Common myeloid progenitor, CD34-positive (primary cell): ENCODE measurements at places on chromosomes 2 and 18.
A peak's percentile ranks its signal among the peaks of the same experiment; 100 is the strongest.

- H3K4me3 ChIP-seq: no peak overlapping the region
- no peaks in the 10 kb centered on the region for H3K27me3 ChIP-seq
- no peak for DNase-seq
- no peak overlapping the region for H3K27ac ChIP-seq
- no peaks in the 10 kb centered on the region for H3K36me3 ChIP-seq
Observed at GRCh38 chr2:154758871-154759270, 60.4 kb downstream of the KCNJ3 start.

GRCh38 chr2:66675591-66675990 is 240.7 kb downstream of the MEIS1 start:
- no peak overlapping the region for H3K4me3 ChIP-seq
- H3K27ac ChIP-seq: no peak overlapping the region

- peak overlapping the region; percentile 97 for H3K4me3 ChIP-seq
- no peaks in the 10 kb centered on the region for H3K36me3 ChIP-seq
- peak overlapping the region; percentile 94 for H3K27ac ChIP-seq
- peaks cover 21% of the 10 kb centered on the region for H3K4me1 ChIP-seq
- H3K27me3 ChIP-seq: no peaks in the 10 kb centered on the region
Observed at GRCh38 chr2:97994476-97994875, 1.3 kb downstream of the TMEM131 start.

DNA sequence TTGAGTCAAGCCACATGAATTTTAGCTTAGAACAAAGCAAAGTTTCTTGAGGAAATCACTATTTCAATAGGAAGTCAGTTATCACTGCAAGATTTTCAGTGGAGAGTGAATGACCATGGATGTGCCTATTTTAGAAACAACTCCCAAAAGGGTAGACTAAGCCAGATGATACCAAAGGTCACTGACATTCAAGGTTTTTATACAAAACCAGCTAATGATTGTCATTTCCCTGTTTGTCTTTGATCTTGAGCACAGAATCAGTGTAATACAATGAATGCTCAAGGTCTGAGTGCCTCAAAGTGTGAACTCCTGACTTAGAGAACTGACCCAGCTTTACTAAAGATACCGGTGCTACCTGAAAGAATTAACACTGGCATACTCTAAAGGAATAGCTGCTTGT is 60.5 kb downstream of the CDH2 start:
- H3K27me3 ChIP-seq: no peaks in the 10 kb centered on the region
- no peak overlapping the region for H3K4me3 ChIP-seq
- no peak for DNase-seq
- no peaks in the 10 kb centered on the region for H3K36me3 ChIP-seq
- no peak overlapping the region for H3K27ac ChIP-seq

DNA sequence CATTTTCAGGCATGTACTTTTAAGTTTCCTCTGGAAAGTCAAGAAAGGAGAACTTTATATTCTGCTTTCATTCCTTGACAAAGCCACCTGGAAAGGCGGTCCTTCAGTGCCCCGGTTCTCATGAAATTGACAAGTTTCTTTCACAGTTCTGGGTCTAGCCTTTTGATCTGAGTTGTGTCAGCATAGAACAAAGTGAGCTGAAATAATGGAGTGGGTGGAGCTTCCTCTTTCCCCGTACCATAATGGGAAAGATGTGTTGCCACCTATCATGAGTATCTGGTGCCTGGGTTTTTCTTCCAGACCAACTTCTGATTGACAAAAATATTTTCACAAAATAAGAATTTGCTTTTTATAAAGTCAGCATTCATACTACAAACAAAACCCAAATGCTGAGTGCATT is 49.3 kb downstream of the PTRHD1 start:
- no peaks in the 10 kb centered on the region for H3K4me1 ChIP-seq
- no peak for DNase-seq
- H3K36me3 ChIP-seq: peaks cover 14% of the 10 kb centered on the region
- no peaks in the 10 kb centered on the region for H3K27me3 ChIP-seq
- H3K4me3 ChIP-seq: no peak overlapping the region

DNA sequence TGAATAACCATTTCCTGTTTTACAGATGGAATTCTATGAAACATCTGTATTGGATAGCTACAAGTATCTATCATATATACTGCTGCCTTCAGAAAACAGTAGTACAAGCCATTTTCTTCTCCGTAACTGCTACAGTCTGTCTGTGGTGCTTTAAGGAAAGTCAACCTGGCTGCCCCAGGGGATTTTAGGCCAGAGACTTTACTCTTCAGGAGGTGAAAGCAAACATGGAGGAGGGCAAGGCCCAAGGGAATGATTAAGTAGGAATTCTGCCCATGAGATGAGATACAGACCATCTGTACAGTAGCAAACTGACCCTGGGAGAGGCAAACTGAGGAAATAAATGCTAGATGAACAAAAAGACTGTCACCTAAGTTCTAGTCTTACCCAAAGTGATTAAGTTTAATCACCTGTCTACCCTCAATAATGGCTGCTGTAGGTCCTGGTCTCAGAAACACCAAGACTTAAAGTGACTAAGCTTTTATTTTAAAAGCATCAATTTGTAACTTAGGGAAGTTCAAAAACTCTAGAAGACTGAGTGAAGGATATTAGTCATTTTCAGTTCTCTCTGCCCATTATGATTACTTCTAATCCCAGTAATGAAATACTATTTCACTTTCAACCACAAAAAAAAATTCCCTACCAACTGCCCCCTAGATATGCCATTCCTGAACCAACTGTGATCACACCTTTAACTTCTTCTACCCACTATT is 14.8 kb downstream of the MBD2 start:
- H3K4me3 ChIP-seq: no peak overlapping the region
- H3K27ac ChIP-seq: no peak overlapping the region
- H3K36me3 ChIP-seq: no peaks in the 10 kb centered on the region
- H3K4me1 ChIP-seq: no peaks in the 10 kb centered on the region

GRCh38 chr2:128563348-128563687 is 244.7 kb upstream of the HS6ST1 start:
- DNase-seq: no peak
- H3K4me3 ChIP-seq: no peak overlapping the region
- H3K36me3 ChIP-seq: no peaks in the 10 kb centered on the region
- no peaks in the 10 kb centered on the region for H3K27me3 ChIP-seq
- no peak overlapping the region for H3K27ac ChIP-seq

- H3K27me3 ChIP-seq: no peaks in the 10 kb centered on the region
- H3K4me1 ChIP-seq: no peaks in the 10 kb centered on the region
- no peak overlapping the region for H3K4me3 ChIP-seq
- H3K36me3 ChIP-seq: no peaks in the 10 kb centered on the region
Observed at GRCh38 chr2:17252258-17252657, 266.0 kb downstream of the RAD51AP2 start.

DNA sequence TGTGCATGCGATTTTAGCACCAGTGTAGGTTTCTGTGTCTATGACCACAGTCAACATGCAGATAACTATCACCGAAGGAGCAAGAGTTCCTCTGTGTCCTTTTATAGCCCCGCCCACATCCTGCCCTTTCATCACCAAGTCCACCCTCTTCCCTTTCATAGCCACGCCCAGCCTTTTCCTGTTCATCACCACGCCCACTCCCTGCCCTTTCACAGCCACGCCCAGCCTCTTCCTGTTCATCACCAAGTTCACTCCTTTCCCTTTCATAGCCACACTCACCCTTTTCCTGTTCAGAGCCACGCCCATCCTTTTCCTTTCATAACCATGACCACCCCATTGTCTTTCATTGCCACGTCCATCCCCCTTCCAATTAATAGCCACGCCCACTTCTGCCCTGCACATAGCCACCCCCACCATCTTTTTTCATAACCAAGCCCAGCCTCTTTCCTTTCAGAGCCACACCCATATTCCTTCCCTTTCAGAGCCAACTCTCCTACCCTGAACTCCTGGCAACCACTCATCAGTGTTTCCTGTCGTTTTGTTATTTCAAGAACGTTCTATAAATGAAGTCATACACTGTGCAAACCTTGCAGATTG is 273.9 kb downstream of the MYT1L start:
- H3K27ac ChIP-seq: no peak overlapping the region
- peaks cover 12% of the 10 kb centered on the region for H3K4me1 ChIP-seq
- no peaks in the 10 kb centered on the region for H3K36me3 ChIP-seq

DNA sequence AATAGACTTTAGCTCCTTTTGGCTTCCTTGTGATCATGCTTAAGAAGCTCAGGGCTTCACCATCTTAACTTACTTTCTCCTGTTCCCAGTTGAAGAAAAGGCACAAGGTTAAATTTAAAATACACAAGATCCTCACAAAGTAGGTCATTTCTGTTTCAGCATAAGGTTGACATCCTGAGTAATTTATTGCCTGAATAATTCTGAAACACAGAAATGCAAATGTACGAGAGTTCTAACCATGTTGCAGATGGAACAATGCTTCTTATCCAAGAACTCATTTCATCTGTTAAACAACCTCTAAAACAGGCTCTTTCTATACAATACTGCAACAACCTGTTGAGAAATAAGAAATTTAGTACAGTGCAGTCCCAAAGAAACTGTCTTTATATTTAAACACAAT is 395.2 kb downstream of the BCL11A start:
- no peaks in the 10 kb centered on the region for H3K4me1 ChIP-seq
- H3K36me3 ChIP-seq: no peaks in the 10 kb centered on the region
- H3K27ac ChIP-seq: no peak overlapping the region
- no peak for DNase-seq

DNA sequence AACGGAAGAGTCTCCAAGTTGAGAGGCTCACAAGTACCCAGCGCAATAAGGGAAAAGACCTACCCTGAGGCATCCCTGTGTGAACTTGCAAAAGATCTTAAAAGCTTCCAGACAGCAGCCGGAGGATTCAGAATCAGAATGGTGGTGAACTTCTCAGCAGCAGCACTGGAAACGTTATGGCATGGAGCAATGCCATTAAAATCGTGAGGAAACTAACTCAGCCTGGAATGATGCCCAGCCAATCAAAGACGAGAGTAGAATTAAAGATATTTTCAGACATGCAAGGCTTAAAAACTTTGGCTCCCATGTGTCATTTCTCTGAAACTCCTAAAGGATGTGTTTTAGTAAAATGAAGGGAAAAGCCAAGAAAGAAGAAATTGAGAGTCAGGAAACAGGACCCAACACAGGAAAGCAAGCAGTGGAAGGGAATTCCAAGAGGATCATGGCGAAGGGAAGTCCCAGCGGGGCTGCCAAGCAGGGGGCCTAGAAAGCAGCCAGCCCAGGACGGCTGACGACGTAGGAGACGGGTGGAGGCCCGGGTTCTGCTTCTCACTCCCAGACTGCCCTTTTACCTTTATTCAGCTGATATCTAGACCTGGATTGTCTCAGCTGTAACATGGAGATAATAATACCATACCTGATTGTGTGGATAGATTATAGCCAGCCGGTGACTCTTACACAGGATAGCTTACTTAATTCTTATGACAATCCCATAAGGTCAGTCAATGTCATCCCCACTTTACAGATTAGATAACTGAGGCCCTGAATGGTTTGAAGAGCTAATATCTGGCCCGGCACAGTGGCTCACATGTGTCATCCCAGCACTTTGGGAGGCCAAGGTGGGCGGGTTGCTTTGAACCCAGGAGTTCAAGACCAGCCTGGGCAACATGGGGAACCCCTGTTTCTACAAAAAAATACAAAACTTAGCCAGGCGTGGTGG is 92.8 kb downstream of the ASAP2 start:
- DNase-seq: no peak
- no peak overlapping the region for H3K27ac ChIP-seq
- peaks cover 4% of the 10 kb centered on the region for H3K36me3 ChIP-seq
- H3K4me3 ChIP-seq: no peak overlapping the region

GRCh38 chr2:223760838-223761502 is 76.4 kb downstream of the AP1S3 start:
- no peaks in the 10 kb centered on the region for H3K4me1 ChIP-seq
- H3K4me3 ChIP-seq: no peak overlapping the region
- H3K36me3 ChIP-seq: no peaks in the 10 kb centered on the region
- DNase-seq: no peak
- no peak overlapping the region for H3K27ac ChIP-seq
- no peaks in the 10 kb centered on the region for H3K27me3 ChIP-seq

DNA sequence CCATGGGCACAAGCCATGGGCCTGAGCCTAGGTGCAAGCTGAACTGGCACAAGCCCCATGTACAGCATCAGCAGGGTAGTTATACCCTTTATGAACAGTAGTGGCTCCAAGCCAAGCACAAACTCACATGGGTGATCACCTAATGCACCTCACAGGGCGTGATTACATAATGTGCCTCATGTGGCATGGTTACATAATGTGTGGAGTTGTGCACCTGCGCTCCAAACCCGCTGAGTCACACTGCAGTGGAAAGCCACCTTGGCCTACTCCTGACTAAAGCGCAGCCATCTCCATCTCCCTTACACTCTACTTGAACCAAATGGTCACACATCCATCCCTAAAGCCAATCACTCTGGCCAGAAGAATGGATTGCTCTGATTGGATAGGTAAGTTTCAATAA is 279.7 kb downstream of the MBD2 start:
- no peak overlapping the region for H3K27ac ChIP-seq
- H3K27me3 ChIP-seq: no peaks in the 10 kb centered on the region
- DNase-seq: peak; percentile 9
- no peaks in the 10 kb centered on the region for H3K36me3 ChIP-seq

GRCh38 chr2:219442256-219443015 is 7.8 kb downstream of the SPEG start:
- H3K36me3 ChIP-seq: no peaks in the 10 kb centered on the region
- peaks cover 69% of the 10 kb centered on the region for H3K27me3 ChIP-seq
- no peak for DNase-seq
- H3K4me3 ChIP-seq: no peak overlapping the region
- no peak overlapping the region for H3K27ac ChIP-seq
- H3K4me1 ChIP-seq: no peaks in the 10 kb centered on the region
